Hindlimb muscle (tissue), 1 donor: ENCODE measurements at places on chromosomes 5 and 9.

- no peak for DNase-seq
Measured at GRCh38 chr9:117744856-117745389, 40.7 kb downstream of the TLR4 start.

- DNase-seq = no peak
Measured at GRCh38 chr9:124210697-124211096, 47.1 kb upstream of the NEK6 start.

DNA sequence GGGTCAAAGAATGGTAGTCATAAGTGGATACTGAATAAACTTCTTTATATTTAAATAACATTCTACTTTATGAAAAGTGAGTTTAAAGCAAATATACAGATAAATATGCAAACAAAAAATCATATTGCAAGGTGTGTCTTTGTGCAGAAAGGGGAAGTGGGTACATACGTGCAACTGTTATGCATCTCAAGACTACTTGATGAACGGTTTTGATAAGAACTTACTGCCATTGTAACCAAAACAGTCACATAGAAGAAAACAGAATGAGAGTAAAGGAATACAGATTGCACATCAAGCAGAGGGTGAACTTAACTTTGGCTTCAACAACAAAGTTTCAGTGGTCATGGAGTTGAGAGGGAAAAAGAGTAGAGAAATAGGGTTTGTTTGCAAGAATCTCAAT is 9.9 kb downstream of the CAMK4 start:
- DNase-seq = no peak

- DNase-seq = no peak
Measured at GRCh38 chr9:70924380-70924779, 197.0 kb downstream of the TRPM3 start.

GRCh38 chr5:1474866-1475543 is 29.8 kb upstream of the SLC6A3 start:
- DNase-seq = no peak

- no peak for DNase-seq
Measured at GRCh38 chr5:50623666-50624065, 42.8 kb upstream of the PARP8 start.

DNA sequence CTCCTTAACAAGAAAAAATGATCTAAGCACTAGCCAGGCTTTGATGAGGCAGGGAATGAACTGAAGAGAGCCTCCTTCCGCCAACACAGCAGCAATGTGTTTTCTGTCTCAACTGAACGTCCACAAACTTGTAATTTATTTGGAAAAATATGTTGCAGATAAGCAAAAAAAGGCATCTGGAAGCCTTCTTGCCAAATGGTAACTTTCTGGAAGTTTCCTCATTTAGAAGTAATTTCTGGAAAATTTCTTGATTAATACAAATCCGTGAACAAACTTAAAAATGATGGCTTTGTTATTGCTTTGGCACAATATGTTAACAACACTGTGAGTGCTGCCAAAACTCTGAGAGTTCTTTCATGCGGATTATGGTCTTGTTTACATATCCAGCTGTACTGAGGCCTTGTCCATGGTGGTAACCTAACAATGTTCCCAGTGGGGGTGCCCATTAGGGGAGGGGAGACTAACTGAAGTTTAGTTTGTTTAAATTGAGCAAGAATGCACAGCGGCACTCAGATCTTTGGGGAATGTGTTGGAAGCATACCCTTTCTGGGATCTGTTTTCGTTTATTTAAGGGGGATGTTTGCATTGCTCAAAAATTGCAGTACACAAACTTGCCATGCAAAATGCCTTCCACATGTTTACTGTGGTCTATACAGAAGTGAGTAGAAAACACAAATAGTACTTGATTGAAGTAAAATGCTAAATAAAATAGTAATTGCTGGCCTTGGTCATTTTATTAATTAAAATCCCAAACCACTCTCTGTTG is 334.7 kb downstream of the NR2F1-AS1 start:
- peak; percentile 47 for DNase-seq

DNA sequence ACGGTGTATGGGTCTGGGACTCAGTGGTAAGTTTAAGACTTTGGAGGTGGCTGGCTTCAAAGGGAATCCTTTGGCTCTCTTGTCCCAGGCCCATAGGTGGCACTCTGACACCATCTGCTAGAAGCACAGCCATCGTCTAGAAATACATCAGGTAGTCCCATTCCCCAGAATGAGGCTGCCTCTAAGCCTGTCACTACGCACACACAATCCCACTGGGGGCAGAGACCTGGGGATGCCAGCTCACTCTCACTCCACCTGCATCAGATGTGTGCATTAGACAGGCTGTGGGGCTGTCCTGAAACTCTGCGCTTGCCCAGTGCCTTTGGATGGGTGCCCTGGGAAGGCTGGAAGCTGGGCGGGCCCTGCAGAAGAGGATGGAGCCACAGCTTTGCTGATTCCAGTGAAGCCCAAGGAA is 127.5 kb upstream of the PANK3 start:
- peak; percentile 29 for DNase-seq

DNA sequence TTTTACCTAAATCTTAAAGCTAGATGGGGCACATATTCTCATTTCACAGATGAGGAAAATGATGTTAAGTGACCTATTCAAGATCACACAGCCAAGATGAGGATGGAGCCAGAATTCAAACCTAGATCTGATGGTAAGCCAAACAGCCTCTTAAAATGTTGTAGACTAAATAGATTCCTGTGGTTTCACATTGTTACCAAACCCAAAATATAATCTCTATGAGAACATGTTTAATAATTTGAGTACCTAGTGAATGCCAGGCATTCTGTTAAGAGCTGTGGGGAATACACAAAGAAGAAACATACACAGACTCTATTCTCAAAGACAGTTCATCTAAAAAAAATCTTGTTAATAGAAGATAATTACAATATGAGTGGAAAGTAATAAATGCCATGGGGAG is 25.2 kb downstream of the HOMER1 start:
- DNase-seq = no peak

DNA sequence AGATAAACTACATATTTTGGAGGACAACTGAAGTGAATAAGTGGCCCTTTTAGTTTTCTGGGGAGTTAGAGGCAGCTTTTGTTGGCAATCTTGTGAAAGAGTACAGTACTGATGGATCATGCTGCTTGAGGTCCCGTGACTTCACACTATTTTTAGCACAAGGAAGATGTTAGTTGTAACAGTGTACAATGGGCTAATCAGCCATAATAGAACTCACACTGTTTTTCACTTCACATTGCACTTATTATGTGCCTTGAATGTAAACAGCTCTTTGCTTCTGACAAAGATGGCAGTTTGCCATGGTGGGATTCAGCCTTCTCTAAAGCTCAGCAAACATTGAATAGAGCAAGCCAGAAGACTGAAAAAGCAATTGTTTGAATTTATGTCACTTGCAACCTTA is 176.7 kb upstream of the ZNF608 start:
- no peak for DNase-seq

- no peak for DNase-seq
Measured at GRCh38 chr5:176823869-176824412, 13.6 kb downstream of the UNC5A start.

- DNase-seq = no peak
Measured at GRCh38 chr9:87071473-87071872, 124.2 kb upstream of the GAS1 start.

DNA sequence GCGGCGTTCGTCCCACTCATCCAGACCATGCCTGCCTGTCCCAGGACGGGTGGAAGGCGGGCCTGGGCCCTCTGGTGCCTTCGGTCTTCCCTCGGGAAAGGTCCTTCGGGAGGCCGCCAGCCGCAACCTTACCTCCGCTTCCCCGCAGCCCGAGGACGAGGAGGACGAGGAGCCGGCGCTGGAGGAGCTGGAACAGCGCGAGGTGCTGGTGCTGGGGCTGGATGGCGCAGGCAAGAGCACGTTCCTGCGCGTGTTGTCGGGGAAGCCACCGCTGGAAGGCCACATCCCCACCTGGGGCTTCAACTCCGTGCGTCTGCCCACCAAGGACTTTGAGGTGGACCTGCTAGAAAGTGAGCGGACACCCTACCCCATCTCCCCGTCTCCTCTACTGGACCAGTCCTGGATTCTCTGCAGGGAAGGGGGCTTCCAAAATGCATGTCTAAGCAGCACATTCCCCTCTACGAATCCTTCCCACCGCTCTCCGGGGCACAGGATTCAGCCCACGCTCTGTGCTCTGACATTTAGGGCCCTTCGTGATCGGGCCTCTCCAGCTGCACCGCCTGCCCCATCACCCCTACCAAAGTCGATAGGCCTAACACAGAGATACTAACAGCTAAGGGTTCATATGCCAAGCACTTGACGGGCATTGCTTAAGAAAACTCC is 1.1 kb downstream of the ARL10 start:
- DNase-seq = no peak

GRCh38 chr9:38088006-38088925 is 19.2 kb upstream of the SHB start:
- DNase-seq = no peak

DNA sequence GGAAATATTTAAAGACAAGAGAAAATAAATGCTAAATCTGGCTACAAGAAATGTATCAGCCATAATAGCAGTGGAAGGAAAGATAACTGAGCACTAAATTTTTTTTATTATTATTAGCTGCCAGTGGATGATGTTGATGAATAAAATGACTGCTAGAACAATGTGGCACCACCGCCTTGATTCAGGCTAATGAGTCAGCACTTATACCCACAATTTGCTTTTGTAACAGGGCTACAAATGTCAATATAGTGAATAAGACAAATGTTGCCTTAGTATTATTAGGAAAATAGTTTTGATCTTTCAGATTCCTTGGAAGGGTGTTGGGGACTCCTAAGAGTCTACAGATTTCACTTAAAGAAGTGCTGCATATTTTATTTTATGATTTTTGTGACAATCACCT is 555.2 kb upstream of the GRAMD2B start:
- no peak for DNase-seq

DNA sequence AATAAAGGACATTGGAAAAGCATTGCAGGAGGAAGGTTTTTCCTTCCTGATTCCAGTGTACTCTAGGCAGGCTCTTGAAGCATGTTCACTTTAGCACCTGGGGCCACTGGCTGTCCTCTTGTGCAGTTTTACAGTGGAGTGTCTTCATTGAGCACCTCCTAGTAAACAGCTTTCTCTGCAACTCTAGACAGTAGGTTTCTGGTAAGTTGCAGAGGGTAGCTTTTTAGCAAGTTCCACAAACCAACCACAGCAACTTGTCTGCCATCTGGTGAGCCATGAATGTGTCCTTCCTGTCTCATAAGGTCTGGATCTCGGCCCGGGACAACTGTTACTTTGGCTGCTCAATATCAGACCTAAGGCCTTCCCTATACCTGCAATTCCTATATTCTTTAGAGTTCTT is 488.0 kb downstream of the MAN2A1 start:
- DNase-seq = peak; percentile 1

- DNase-seq = no peak
Measured at GRCh38 chr9:19208653-19209052, 21.8 kb upstream of the DENND4C start.

GRCh38 chr9:91844190-91844589 is 105.8 kb downstream of the ROR2 start:
- no peak for DNase-seq

DNA sequence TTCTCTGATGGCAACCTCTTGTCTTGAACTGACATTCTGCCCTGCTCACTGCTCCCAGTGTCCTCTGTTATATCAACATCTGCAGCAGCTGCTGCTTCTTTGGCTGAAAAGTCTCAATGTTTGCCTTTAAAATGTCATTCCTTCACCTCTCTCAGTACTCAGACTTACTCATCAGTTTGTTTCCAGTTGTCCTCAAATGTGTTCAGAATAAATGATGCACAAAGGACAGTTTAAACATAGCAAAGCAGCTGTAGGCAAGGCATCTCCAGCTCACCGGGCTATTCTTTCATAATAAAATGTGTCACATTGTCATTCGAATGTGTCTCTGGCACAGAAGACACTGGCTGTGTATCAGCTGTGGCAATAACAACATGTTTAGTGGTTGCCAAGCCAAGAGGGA is 590.9 kb upstream of the ZNF608 start:
- DNase-seq = no peak

- DNase-seq = peak; percentile 24
Measured at GRCh38 chr9:94554439-94555331, at the start of gene PCAT7. PCAT7 (plus strand) TSS chr9:94555083.

GRCh38 chr5:35803191-35803651 is 53.5 kb upstream of the IL7R start:
- peak; percentile 81 for DNase-seq

DNA sequence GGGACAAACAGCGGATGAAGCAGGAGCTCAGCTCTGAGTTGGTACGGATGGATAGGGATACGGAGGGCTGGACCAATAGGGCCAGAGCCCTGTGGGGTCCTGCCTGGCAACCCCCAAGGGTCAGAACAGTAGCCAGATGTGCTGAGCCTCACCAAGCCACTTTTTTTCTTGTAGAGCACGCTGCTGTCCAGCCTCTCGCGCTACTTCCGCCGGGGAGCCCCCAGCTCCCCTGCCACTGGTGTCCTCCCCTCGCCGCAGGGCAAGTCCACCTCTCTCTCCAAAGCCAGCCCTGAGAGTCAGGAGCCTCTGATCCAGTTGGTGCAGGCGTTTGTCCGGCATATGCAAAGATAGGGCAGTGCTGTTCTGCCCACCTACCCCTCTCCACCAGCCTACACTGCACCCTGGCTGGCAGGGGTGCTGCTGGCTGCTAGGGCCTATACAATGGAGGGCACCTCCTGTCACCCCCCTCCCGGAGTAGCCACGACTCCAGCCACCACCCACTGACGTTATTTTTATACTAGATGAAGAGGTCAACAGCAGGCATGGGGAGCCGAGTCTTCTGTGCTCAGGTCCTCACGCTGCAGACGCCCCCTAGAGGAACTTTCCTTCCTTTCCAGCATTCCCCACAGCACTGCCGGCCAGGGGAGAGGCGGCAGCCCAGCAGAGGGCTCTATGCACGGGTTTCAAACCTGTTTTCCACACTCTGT is 21.6 kb downstream of the SH3GLB2 start:
- DNase-seq = peak; percentile 69

- no peak for DNase-seq
Measured at GRCh38 chr5:96683392-96683791, 21.2 kb downstream of the CAST start.

DNA sequence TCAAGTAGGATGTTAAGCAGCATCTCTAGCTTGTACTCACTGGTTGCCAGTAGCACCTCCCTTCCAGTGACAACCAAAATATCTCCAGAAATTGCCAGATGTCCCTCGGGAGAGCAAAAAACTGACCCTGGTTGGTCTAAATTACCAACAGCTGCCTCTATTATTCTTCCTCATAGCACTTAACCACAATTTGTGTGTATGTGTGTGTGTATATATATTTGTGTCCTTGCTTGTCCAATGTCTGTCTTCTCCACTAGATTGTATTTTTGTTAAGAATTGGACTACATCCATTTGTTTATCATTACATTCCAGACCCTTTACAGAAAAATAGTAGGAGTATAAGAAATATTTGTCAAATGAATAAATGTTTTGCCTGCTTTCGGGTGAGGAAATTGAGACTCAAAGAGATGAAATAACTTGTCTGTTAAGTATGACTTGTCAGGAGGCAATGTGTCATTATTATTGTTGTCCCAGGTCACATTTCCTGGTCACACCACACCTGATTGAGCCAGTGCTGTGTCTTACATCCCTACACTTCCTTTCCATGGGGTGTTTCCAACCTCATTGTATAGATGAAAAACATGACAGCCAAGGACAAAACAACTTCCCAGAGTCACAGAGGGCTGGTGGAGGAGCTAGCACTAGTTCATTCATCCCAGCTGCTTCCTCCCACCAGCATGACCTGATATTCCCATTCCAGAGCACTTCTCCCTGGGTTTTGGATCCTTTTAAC is 11.4 kb upstream of the GRPEL2 start:
- DNase-seq = no peak
